ENCODE measurements at places on chromosomes 6 and 20. TPM values are rescaled to one million over a fixed set of nuclear protein-coding genes. Genes with fewer than 3 reads are reported as not detected.

Gene MCCD1
- total RNA-seq = not detected

GRCh38 chr6:80541181-80541580 is 434.7 kb downstream of the BCKDHB start:
- no peak for DNase-seq

Gene POFUT1
- 50.1 TPM for total RNA-seq

DNA sequence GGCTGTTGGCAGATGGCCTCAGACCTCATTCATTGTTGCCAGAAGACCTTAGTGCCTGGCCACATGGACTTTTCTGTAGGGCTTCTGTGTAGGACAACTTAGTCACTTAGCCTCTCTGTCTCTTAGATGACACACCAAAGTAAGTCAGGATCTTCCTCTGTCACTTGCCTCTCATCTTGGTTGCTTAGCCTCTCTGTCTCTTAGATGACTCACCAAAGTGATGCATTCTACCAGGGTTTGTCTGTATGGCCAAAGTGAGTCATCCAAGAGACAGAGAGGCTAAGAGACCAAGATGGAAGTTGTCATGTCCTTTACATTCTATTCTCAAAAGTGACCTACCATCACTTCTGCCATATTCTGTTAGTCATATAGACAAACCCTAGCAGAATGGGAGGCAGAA is 255.9 kb upstream of the DEFB112 start:
- no peak for DNase-seq

- peak; percentile 90 for DNase-seq
Observed at GRCh38 chr6:47097092-47097945, 55.2 kb upstream of the ADGRF1 start.

Gene SLC35D3
- total RNA-seq = not detected

- DNase-seq = no peak
Observed at GRCh38 chr6:161164182-161164625, 109.7 kb downstream of the AGPAT4 start.

DNA sequence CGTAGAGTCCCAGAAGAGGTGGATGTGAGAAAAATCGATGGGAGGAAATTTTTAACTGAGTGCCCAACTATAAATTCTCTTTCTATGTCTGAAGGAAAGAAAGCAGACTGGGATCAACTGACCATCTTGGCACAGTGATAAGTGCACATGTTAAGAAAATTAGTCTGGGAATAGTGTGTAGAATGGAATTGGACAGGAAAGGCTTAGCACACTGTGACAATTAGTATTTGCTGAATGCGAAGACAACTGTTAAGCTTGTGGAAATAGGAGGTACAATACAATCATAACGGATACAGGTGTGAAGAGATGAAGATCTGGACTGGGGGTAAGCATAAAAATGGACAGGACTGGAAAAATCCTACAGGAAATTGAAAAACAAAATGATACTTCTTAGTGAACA is 114.3 kb downstream of the FAM50B start:
- no peak for DNase-seq

DNA sequence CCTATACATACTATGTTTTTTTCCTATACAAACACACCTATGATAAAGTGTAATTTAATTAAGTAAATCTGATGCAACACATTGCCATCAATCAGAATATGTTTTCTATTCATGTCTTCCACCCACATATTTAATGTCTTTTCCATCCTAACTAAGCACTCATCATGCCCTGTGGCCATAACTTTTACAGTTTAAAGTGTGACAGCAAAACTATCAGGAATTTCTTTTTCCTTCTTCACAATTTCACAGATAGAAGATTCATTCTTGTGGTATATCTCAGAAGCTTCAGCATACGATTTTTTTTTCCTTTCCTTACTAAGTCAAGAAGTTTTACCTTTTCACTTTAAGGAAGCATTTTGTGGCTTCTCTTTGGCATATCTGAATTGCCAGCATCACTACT is 7.0 kb upstream of the BEND6 start:
- DNase-seq = no peak

DNA sequence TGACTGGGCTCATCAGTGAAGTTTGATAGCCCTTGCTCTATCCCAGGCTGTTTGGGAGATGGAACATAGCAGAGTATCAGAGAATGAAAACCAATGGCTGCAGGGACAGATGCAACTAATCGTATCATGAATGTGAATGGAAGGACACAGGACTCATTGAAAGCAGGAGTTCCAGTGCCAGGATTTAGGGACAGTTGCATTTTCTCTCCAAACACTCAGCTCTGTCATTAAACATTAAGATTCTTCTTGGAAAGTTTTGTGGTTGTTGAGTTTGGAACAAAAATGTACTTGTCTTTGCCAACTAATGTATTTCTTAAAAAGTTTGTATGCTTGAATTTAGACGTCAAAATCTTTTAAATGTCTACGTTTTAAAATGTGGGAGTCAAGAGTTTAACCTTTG is 31.0 kb upstream of the GSTA5 start:
- DNase-seq = no peak

DNA sequence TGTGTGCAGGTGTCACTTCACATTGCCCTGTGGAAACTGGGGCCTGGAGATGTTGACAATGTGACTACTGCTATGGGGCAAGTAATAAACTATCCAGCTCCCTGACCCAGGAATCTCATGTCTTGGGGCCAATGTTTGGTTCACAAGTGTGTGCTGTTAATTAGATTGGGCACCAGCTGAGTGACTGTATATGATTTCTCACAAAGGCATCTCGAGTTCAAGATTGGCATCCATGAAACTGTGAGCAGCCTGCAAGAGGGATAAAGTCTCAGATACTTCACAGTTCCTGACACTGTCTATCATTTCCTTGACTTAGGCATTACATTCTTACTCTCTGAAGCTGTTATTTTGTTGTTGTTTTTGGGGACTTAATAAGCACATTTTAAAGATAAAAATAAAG is 264.0 kb downstream of the PRKN start:
- no peak for DNase-seq

Gene LY6G6D
- not detected for total RNA-seq

DNA sequence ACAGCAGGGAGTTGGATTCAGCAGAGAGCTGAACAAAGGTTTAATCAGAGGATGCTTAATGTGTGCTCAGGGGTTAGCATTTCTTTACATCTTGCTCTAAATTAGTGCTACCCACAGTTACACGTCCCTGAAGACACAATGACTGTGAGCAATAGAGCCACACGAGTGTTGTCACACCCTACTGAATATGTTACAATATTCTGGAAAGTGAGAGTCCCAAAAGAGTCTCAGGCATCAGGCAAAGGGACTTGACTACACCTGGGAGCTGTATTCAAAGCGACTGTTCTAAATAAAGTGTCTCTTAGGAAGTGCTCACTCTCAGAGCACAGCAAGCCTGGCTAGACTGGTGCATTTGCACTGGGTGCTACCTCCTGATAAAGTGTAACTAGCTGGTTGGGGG is 108.7 kb downstream of the GRM4 start:
- no peak for DNase-seq

GRCh38 chr6:156563714-156564113 is 213.5 kb upstream of the ARID1B start:
- DNase-seq = no peak

- no peak for DNase-seq
Observed at GRCh38 chr20:50020288-50020687, 37.5 kb downstream of the SNAI1 start.

Gene TRIM40
- total RNA-seq = not detected

GRCh38 chr6:21596949-21597682 is 3.6 kb downstream of the SOX4 start:
- DNase-seq = peak; percentile 56

Gene TASP1
- 8.1 TPM for total RNA-seq

DNA sequence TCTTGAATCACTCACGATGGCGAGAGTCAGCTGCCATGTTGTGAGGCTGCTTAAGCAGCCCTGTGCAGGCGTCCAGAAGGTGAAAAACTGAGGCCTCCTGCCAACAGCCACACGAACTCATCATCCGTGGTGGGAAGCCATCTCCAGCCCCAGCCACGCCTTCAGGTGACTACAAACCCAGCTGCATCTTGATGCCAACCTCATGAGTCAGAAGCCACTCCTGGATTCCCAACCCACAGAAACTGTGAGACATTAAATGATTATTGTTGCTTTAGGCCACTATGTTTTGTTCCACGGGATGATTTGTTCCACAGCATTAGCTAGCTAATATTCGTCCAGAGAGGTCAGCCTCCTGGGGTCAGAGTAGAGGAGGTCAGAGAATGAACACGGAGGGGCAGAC is 80.5 kb downstream of the SNX5 start:
- DNase-seq = no peak

DNA sequence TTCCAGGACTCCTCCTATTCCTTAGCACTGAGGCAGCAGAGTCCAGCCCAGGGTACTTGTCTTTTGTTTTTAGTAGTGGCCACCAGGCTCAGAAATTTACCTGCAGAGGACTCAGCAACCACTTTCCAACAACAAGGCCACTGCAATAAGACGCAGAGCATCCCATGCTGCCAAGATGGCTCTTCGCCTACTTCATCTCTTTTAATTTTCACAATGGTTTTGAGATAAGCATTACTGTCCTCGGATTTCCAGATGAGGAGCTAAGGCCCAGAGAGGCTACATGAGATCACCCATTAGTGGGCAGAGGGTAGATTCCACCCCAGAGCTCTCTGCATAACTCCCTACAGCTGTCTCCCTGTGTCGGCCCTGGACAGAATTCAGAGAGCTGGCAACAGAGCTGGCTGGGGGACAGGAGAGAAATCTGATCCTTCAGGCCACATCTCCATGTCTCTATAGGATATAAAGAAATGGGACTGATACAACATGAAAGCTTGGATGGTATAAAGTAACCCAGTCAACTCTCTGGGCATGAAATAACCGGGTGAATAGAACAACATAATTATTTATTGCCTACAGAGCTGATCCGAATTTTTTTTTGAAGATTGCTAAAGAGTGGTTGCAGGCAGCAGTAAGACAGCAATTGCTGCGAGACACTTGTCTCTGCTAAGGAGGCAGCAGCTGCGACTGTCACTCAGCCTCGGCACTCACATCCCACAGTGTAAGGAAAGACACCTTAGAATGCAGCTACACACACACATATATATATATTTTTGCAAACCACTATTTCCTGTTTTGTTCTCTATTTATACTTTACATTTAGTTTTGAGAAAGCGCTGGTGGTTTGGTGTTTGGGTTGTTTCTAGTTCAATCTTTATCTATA is 37.2 kb downstream of the SCML4 start:
- no peak for DNase-seq

Gene MCHR2
- not detected for total RNA-seq

GRCh38 chr6:32046450-32047083 is 8.4 kb downstream of the CYP21A2 start:
- peak; percentile 19 for DNase-seq

DNA sequence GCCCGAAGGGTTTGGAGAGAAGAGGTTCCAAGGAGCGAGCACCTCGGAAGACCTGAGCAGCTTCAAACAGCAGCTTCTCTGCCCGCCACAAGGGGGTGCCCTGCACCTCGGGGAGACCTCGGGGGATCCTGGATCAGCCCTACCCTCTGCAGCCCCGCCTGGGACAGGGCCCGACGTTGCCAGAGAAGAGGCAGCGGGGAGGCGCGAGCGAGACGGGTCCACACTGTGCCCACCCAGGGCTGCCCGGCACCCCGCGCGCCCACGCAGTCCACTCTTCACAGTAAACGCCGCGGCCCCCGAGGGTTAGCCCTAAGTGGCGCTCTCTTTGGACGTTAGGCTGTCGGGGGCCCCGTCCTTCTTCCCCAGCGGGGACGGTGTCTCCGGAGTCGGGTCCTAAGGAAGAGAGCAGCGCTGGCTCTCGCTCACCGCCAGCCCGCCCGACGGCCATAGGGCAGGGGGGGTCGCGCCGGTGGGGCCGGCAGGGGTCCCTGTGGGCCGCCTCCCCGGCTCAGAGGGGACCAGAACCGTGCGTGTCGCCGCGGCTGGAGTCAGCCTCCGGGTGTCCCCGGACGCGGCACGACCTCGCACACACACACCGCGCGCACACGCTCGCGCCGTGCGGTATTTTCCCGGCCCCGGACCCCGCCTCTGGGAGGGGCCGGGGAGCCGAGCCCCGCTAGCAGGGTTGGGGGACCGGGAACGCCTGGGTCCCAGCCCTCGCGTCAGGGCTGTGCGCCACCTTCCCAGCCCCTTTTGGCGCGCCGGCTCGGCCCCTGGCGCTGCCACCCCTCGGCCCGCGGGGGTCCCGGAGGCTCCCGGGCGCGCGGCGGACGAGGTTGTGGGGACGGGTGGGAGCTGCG is 929 bp downstream of the CDH22 start:
- peak; percentile 48 for DNase-seq

- DNase-seq = peak; percentile 69
Observed at GRCh38 chr20:23340524-23340923, 10.1 kb upstream of the NXT1 start.

DNA sequence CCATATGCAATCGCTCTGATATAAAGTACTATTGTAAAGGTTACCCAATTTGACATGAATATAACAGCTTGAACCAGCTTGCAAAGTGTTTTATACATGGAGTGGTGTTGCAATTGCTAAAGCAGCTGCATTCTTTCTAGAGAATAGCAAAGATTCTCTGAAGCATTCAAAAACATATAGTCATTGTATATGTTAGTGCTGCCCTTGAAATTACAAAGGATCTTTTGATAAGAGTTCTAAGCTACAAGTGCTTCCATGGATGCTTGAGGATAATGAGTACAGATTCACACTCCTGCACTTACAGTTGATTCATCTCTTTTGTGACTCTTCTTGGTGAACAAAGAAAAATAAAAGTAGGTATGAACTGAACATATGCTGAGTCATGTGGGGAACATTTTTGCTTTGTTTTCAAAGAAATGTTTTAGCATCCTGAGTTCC is 175.7 kb downstream of the ALDH8A1 start:
- peak; percentile 87 for DNase-seq

GRCh38 chr6:42962502-42963178 is 2.1 kb downstream of the GNMT start:
- no peak for DNase-seq

DNA sequence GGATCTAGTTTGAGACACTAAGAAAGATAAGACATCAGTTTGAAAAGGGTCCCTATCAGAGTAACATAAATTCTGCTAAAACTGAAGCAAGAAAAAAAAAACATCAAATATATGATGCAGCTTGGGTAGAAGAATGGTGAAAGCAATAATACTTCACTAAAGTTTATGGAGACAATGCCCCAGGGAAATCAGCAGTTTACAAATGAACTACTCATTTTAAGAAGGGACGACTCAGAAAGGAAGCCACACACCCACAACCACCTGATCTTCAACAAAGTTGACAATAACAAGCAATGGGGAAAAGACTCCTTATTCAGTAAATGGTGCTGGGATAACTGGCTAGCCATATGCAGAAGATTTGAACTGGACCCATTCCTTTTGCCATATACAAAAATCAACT is 143.5 kb downstream of the TPBG start:
- no peak for DNase-seq

Gene COL21A1
- total RNA-seq = under 0.01 TPM

GRCh38 chr20:21981179-21981578 is 275.7 kb downstream of the PAX1 start:
- no peak for DNase-seq

Data from fibroblast of villous mesenchyme (primary cell).